ENCODE measurements at places on chromosomes 11 and 22.

DNA sequence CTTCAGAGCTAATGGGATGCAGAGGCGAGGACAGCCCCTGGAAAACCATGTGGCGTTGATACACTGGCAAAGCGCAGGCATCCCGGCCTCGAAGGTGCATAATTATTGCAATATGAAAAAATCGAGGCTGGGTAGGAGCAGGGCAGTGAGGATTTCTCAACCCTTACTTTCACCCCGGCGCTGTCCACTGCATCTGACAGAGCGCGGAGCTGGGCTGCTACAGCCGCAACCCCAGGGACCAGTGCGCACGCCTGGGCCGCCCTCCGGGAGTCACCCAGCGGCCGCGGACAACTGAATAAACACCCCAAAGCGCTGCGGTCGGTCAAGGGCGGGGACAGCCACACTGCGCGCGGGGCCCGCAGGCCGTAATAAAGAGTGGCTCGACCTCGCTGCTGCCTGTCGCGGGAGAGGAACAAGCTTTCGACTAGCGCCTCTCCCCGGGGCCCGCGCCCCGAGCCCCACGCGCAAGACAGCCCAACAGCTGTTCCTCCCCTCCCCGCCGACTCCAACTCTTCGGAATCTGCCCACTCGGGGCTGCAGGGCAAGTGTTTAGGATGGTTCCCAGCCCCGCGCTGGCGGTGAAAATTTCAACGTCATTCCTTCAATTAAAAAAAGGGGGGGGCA is 3.6 kb upstream of the WT1 start:
- no peak for DNase-seq

- DNase-seq: no peak
These were observed 38.5 kb upstream of the NUP50 start for GRCh38 chr22:45125188-45125587.

GRCh38 chr11:101867951-101868350 is 46.9 kb upstream of the CEP126 start:
- DNase-seq: no peak

DNA sequence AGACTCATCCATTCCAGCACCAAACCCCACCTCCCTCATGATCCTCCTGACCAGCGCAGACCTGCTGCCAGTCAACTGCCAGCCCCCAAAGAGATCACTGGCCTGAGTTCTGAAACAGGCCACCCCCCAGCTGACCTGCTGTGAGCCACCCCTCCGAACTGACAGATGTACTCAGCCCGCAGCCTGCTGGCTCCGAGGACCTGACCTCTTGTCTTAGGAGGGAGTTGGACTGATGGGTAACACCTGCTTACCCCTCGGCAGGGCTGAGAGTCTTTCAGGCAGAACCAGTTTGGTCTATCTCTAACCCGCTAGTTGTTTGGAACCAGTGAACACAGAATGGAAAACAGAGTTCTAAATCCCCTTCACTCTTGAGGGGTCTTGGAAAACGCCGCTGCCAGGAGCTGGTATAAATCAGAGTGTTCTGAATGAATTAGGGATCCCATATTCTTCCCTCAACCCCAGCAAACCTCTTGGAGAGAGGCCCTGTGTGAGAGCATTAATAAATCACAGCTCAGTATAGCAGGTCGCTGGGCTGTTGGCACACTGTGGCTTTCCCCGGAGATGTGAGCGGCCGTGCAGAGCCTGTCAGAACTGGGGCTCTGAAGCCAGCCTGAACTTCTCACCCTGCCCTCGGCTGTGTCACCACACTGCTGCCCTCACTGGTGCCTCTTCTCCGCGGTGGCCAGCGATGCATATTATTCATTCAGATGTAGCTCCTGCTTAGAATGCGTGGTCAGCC is 165.1 kb upstream of the NCAM1 start:
- no peak for DNase-seq

DNA sequence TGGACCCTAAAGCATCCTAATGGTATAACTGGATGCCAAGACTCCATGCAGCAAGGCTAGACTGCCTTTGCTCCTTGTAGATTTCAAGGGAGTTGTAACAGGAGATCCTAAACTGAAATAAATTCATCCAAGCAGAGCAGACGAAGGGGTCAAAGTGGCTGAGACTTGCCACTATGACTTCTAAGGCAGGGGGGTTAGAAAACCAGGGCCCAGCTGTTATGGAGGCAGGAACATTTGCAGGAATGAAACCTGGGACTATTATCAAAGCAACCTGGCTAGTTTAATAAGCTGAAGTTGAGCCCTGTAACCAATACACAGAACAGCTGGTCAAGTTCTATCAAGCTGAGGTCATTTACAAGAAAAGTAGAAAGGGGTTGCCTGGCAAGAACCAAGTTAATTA is 122.2 kb upstream of the TRPC6 start:
- no peak for DNase-seq

DNA sequence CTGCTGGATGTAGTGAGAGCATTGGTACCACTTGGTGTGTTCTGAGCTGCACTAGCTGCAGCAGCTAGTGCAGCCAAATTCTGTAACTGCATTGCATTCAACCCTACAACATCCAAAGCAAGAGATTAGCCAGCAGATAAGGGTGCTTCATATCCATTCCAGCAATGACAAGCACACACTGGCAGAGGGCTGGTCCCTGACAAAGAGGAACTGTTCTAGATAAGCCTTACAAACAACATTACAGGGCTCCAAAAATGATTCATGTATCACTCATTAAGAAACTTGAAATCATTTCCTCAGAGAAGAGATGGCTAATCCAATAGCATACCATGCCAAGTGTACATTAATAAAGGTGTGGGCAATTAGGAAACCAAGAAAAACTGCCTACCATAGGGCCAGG is 28.4 kb upstream of the RAPSN start:
- DNase-seq: no peak

DNA sequence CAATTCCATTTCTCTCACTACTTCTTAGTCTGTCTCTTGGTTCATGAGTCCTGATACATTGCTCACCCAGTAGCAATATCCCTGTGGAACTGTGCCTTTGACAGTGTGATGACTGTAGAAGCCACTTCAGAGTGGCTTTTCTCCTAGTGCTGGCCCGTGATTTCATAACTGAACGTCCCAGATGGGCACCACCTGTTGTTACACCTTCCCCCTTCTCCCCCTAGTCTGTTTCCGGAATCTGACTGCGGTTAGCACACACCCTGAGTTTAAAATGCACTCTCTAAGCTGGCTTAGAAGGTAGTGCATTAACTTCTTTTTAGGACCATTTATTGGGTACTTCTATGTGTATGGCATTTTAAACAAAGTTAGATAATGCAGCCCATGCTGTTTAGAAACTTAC is 83.0 kb downstream of the ALX4 start:
- no peak for DNase-seq

- no peak for DNase-seq
These were observed 3.4 kb downstream of the FJX1 start for GRCh38 chr11:35621620-35622019.

Data from activated CD4-positive, alpha-beta T cell treated with anti-CD3 and anti-CD28 coated beads, Interleukin-2, amount 50 U/mL, for 4 hours (primary cell).